ENCODE measurements at places on chromosomes 13 and 19.

- DNase-seq: peak; percentile 45
Measured at GRCh38 chr13:87244256-87244890, 426.8 kb upstream of the SLITRK5 start.

- no peak for DNase-seq
Measured at GRCh38 chr19:46744005-46744691, 1.7 kb upstream of the FKRP start.

DNA sequence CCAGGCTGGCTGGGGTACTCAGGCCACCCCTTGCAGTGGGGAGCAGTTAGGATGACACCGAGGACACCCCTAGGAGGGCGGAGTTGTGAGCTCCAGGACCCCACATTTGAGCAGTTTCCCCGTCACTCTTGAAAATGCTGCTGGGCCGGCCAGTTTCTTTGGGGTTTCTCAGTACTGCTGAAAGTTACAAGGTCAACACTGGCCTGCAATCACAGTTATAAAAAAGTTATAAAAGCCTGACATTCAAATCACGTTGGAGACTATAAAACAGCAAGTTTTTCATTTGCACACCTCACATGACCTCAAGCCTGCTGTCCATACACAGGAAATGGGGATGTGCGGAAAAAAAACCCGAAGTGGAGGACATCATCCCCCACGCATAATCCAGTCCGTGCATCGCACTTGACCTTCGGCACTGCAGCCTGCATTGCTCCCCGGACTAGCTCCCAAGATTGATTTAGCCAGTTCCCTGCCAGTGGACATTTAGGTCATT is 27.0 kb downstream of the DNM2 start:
- DNase-seq: no peak

GRCh38 chr13:36046672-36047071 is 84.5 kb downstream of the DCLK1 start:
- no peak for DNase-seq

- no peak for DNase-seq
Measured at GRCh38 chr13:113605461-113605860, 20.9 kb downstream of the TFDP1 start.

GRCh38 chr13:113329656-113330312 is 32.7 kb downstream of the LAMP1 start:
- no peak for DNase-seq

DNA sequence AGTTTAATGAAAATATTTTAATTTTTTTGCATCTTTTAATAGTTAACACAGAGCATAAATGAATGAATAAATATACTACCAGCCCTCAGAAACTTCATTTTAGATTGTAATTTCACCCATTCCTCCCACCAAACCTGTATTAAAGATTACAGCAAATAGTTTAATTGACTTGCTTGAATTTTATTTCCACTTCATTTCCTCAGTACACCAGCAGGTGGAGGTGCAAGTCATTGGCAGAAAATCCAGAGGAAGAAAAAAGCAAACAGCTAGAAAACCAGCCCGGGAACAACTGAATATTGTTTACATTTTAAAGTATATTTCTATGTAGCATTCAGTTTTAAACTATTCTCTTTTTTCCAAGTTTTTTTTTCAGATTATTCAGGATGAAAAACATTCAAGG is 177.8 kb downstream of the OLFM4 start:
- DNase-seq: no peak

GRCh38 chr19:11018179-11018578 is 57.3 kb downstream of the SMARCA4 start:
- DNase-seq: no peak

GRCh38 chr19:51708811-51709210 is 15.0 kb downstream of the HAS1 start:
- no peak for DNase-seq

DNA sequence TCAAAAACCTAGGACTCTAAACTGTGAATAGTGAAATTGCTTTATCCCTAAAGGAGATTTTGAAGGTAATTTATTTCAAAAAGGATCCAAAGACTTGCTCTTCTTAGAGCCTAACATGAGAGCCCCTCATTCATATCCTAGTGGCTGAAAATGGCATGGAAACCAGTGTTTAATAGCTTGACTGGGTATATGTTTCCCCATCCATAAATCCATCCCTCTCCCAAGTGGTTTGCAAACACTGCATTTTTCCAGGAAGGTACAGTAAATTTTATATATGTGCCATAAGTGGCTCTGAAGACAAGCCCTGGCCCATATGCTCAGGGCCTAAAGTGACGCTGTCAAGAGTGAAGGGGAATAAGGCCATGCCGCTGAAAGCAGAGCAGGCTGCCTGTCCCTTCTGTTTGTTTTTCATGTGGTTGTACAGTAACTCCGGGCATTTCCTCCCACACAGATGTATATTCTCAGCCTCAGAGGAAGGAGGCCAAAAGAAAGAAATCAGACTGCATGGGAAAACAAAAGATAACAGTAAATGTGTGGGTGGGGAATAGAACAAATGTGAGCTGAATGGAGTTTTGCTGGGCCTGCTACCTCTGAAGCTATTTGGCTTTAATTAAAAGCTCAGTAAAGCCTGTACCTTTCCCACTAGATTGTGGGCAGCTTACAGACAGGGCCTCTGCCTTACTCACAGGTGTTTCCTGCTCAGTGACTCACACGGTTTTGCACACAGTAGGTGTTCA is 181.9 kb downstream of the PCDH9 start:
- no peak for DNase-seq

GRCh38 chr19:55497763-55498162 is 9.5 kb downstream of the SSC5D start:
- no peak for DNase-seq

- DNase-seq: no peak
Measured at GRCh38 chr19:33719366-33720154, 77.1 kb upstream of the KCTD15 start.

DNA sequence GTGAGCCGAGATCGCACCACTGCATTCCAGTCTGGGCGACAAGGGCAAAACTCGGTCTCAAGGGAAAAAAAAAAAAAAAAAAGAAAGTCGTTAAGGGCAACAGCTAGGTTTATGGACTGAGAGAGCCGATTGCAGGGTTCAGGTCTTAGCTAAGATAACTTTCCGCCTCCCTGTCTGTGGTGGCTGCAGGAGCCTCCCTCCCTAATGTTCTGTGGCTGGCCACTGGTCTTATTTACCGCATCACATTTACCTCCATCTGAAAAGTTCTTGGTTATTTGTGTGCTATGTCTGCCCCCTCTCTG is 722 bp upstream of the CRTC1 start:
- no peak for DNase-seq

- DNase-seq: no peak
Measured at GRCh38 chr13:60611523-60611922, 214.5 kb downstream of the TDRD3 start.

DNA sequence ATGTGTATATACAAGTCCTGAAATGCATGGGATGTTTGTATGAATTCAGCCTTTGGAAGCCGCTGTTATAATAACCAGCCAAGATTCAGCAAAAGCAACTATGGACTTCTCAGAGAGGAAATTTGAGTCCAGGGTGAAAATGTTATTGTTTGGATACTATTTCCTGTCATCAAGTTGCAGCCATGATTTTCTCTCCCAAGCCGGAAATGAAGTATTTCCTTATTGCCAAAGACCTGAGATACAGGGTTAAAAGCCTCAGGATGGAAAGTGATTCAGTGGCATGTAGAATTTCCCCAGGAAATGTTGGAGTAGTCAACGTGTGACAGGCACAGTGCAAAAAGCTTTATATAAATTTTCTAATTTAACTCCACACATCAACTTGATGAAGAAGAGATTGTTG is 133.9 kb downstream of the IRS2 start:
- DNase-seq: no peak

GRCh38 chr19:37983916-37984315 is 76.9 kb downstream of the SIPA1L3 start:
- DNase-seq: no peak

DNA sequence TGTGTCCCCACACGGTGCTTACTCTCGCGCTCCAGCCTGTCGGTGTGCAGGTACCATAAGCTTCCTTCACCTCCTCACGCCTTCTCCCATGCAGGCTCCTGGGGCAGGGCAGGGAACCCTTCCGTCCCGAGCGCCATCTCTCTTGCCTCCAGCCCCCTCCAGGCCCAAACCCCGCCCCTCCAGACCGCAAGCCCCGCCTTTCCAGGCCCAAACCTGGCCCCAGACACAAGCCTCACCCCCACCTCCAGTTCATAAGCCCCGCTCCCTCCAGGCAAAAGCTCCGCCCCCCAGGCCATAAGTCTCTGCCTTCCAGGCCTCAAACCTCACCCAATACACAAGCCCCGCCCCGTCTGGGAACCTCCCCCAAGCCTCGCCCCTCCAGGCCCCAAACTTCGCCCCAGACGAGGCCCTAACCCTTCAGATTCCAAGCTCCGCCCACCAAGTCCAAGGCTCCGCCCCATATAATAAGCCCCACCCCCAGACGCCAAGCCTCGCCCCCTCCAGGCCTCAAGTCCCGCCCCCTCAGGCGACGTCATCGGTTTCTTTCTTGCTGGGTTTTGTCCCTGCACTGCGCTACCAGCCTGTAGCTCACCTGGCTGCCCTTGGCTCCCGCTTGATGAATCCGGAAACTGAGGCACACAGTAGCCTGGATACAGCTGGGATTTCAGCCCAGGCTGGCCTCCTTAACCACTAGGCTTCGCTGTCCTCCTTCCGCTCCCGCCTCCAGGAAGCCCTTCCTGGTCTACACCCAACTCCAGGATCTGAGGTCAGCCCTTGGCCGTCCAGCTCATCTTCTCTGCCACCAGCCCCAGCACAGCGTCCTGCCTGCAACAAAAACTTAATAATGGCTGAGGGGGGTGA is 16.1 kb downstream of the MKNK2 start:
- peak; percentile 61 for DNase-seq

DNA sequence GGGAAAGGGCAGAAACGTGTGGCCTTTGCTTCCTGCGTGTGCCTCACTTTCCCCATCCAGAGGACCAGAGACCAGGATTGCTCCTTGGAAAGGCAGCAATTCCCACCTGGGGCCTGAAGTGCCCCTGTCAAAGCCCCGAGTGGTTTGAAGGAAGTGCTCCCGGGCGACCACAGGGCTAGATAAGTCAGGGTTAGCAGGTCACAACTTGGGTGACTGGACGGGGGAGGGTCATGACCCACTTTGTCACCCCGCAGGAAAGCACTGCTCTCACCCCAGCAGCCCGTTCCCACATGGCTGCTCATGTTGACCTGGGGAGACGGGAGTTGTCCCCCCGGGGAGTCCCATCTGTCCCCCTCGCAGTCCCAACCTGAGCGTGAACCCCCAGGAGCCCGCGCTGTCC is 459 bp downstream of the PRAM1 start:
- DNase-seq: no peak
